CD4-positive, alpha-beta T cell treated with Interleukin-2 at 100 ng/mL for 4 hours (primary cell): ENCODE measurements at places on chromosomes 12 and 14.

- DNase-seq = no peak
Measured at GRCh38 chr14:74531006-74531405, 37.4 kb downstream of the ISCA2 start.

- no peak for DNase-seq
Measured at GRCh38 chr12:4630262-4630661, 18.6 kb downstream of the AKAP3 start.

DNA sequence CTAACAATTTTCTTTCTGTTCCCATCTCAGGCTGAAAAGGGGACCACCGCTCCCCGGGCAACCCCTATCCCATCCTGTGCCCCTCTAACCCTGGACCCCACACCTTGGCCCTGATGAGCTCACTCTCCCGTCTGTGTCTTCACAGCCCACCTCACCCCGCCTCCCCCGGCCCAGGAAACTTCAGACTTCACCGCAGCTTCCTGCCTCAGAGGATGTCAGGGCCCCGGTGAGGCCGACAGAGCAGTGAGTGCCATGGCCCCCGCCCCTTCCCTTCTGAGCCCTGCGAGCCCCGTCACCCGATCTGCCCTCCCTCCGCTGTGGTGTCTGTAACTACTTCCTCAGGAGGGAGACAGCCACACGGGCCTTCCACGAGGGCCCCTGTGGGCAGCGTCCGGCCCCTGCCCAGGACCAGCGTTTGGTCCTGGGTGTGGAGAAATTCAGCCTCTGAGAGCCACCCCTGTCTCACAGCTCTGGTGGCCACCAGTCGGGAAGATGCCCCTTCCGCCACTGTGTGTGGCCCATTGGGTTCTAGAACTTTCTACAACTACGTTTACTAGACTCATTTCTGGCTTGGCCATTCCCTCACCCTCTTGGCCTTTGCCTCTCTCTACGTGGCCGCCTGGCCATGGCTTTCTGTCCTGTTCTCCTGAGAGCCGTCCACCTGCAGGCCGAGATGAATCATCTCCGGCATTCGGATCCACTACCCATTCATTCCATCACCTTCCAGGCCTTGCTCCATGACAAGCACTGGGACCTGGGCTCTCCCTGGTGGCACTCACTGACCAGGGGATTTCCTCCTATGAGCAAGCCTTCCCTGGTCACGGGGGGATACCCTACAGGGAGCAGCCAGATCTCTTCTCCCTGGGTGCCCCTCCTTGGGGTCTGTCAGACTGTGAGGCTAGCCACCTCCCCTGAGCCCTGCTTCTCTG, 3.4 kb downstream of the RHOF start:
- DNase-seq = peak; percentile 94

DNA sequence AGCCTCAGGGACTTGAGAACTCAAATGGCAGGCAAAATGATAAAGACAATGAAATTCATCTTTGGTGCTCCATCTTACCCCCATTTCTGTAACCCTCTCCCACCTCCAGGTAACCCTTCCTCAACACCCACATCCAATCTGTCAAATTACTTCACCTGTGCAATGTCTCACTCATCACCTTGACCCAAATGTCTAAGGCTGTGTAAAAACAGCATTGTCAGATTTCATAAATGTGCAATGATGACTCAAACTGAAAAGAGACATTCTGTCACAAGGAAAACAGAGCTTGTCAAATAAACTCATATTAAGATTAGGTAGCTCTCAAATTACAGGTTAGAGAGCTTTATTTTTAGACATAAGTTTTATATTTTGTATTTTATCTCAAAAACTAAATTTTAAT, 19.9 kb upstream of the COCH start:
- no peak for DNase-seq

DNA sequence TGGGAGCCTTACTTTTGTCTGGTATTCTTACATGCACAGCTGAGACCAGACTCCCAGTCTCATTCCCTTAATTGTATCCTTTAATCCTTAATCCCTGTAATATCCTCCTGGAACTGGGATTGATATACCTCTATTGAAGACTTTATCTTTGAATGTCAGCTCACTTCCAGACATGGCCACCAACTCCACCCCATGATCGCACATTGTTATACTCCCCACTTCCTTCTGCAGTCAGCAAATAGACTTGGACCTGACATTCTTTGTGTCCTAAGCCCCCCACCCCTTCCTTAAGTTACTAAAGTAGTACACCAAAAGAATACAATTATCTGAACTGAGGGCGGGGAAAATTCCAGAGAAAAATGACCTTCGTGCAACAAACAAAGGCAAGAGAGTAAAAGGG, 8.6 kb upstream of the OSBPL8 start:
- no peak for DNase-seq

GRCh38 chr12:110561471-110562201, 21.5 kb downstream of the PPTC7 start:
- DNase-seq = no peak

- DNase-seq = no peak
Measured at GRCh38 chr12:86376052-86376451, 119.9 kb upstream of the MGAT4C start.

DNA sequence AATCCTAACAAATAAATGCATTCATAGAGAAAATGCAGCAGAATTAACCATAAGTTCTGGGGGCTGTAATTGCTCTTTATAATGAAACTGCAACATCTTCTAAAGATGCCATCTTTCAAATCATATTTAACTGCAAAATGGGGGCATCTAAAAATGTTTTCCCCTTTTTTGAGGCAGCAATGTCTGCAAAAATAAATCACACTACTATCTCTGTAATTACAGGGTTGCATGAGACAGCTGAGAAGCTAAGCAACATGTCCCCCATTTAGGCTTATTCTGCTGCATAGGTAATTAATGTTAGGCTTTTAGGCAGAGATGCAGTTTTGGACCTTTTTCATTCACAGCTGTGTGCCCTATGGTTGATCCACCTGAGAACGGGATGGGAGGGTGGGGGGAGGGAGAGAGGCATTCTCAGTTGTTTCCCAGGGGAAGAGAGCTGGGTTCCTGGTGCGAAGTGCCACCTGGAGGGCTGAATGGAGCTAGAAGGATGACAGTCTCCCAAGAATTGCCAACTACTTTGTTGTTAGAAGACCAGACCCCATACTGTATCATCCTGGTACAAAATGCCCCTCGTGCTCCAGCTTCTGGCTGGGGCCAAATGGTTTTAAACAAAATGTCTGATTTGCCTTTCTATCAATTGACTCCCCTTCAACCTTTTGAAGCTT, 154.2 kb downstream of the APAF1 start:
- no peak for DNase-seq

GRCh38 chr12:59115995-59116394, 195.7 kb upstream of the LRIG3 start:
- no peak for DNase-seq

GRCh38 chr14:98006008-98006407, 1208.8 kb downstream of the VRK1 start:
- no peak for DNase-seq

DNA sequence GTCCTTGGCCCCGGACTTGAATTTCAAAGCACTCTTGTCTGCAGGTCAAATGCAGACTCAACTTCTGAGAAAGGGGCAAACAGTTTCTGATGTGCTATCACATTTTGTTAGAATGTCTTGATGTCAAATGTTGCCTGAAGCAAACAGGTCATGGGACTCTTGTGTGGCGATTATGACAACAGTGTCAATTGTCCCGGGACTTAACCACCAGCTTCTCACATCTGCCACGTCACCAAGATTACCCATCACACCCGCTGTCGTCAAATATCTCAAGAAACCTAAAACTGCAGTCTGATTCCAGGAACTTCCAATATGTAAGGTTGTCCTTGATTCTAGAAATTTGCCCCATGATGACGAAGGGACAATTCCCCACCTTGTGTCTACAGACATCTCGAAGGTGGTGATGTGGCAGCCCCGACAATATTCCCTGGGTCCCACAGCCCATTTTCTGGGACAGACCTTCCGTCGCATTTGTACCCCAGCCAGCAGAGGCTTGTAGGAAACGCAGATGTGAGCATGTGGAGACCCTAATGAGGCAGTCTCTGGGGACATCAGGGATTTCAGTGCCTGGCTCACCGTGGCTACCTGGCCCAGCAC, 21.3 kb downstream of the LRTM2 start:
- DNase-seq = no peak

DNA sequence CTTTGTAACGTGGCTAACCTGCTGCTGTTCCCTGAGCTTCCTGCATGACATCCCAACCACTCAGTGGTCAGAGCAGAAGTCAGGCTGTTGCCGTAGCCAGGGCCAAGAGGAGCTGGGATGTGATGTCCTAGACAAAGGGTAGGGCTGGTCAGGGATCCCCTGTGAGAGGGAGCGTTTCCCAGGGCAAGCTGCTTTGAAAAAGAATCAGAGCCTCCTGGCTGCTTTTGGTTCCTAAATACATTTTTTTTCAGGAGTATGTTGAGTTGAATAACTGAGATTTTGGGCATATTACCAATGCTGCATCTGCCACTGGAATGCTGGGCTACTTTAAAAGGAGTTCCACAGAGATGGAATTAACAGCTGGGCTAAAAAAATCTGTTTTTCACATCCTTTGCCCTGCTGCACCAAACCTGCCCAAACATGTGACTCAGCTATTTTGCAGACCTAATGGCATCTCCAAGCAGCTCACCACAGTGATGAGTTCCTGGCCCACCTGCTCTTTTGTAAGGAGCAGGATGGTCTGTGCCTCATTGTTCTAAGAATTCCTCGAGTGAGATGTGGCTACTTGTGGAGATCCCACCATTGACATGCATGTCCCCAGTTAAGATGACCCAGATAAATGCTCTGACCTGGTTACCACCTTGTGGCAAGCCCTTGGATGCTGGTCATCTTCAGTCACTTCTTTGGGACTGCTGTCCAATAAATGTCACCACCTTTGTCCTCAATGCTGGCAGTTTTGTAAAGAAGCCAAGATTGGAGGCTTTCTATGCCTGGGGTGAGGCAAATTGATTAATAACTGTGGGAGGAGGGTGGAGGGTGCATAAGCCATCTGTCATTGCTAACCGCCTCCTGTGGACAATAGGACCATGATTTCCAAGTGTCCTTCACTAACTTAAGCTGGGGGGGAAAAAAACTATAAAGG, 24.1 kb downstream of the ANKRD13A start:
- no peak for DNase-seq
